Occipital lobe (tissue), 3 donors: ENCODE measurements at places on chromosomes 11 and 22. TPM values are rescaled to one million over a fixed set of nuclear protein-coding genes. Genes with fewer than 3 reads are reported as not detected.

The GNG3 gene
- total RNA-seq: 20.0 TPM

DNA sequence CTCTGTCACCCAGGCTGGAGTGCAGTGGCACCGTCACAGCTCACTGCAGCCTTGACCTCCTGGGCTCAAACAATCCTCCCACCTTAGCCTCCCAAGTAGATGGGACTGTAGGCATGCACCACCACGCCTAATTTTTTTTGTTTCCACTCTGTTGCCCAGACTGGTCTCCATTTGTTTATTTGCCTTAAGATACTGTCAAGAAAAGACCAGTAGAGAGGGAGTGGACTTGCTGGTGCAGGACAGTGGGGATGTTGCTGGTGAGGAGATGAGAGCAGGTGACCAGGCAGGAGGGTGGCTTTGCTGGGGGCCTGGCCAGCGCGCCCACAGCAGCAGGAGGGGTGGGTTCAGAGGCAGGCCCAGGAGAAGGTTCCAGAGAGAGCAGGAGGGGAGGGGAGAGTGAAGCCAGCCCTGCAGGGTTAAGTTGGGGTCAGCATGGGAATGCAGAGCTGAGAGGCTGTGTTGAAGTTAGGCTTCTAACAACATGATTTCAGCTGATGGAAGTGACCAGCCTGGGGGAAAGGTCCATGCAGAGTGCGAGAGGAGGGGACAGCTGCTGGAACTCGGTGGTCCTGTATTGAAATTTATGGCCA lies 35.8 kb downstream of the NADSYN1 start:
- no peak for DNase-seq

GRCh38 chr11:130691581-130691980 lies 224.7 kb downstream of the SNX19 start:
- no peak for DNase-seq

- DNase-seq: no peak
These were observed 4.2 kb upstream of the FXYD2 start for GRCh38 chr11:117828611-117829368.

DNA sequence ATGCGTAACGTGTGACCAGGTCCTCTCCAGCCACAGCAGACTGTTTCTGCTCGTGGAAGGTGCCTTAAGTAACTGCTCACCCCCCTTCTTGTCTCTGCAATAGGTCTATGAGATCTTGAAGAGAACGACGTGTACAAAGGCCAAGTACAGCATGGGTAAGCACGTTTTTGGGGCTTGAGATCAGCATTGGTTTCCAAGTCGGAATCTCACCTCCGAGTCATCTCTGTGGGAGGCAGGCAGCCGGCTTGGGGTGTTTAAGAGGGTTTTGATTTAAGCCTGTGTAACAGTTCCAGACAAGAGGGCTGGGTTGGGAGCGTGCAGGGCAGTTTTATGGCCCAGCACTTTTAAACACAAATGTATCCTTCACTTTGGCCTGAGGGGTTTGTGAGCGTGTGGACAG lies 30.1 kb downstream of the ANO1 start:
- DNase-seq: no peak

The MMP3 gene
- not detected for total RNA-seq

DNA sequence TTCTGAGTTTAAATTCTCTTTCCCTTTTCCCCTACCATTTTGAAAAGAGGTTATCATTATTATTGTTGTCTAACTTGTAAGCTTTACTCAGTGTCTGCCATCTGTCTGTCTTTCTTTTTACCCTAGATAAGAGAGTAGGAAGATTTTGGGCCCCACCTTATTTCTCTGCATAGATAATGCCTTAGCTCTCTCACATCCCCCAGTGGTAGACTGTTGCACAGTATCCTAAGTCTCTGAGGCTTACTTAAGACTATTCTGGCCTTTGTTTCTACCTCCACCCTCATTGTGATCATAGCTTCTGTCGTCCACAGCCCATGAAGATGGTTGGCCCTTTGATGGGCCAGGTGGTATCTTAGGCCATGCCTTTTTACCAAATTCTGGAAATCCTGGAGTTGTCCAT lies 3.6 kb upstream of the OR51L1 start:
- no peak for DNase-seq

GRCh38 chr11:61632096-61632495 lies 48.1 kb upstream of the DAGLA start:
- no peak for DNase-seq

- DNase-seq: no peak
These were observed 7.4 kb downstream of the OR10D3 start for GRCh38 chr11:124190298-124191139.

The PPME1 gene
- 41.6 TPM for total RNA-seq

The ZP1 gene
- not detected for total RNA-seq

GRCh38 chr22:27761000-27761399 lies 40.6 kb downstream of the MN1 start:
- no peak for DNase-seq

The OR52E4 gene
- not detected for total RNA-seq

GRCh38 chr11:112270551-112271180 lies 10.0 kb upstream of the PLET1 start:
- DNase-seq: no peak

The ART5 gene
- total RNA-seq: 0.62 TPM

- DNase-seq: no peak
These were observed 183.2 kb upstream of the PITPNB start for GRCh38 chr22:28102151-28102812.

DNA sequence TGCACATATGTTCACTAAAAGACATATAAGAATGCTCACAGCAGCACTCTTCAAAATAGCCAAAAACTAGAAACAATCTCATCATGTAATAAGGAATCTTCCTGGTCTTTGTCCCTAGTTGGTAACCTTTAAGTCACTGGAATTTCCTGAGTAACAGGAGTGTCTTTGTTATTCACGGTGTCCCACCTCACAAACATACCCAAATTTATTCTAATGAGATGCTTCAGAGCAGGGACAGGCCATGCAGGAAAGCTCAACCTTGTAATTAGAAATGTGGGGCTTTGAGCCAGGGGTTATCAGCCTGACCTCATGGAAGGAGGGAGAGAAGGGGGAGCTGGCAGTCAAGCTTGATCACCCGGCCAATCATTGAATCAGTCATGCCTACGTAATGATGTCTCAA lies 40.3 kb upstream of the NFRKB start:
- DNase-seq: no peak

- no peak for DNase-seq
These were observed 6.1 kb downstream of the ASCC2 start for GRCh38 chr22:29831958-29832357.

DNA sequence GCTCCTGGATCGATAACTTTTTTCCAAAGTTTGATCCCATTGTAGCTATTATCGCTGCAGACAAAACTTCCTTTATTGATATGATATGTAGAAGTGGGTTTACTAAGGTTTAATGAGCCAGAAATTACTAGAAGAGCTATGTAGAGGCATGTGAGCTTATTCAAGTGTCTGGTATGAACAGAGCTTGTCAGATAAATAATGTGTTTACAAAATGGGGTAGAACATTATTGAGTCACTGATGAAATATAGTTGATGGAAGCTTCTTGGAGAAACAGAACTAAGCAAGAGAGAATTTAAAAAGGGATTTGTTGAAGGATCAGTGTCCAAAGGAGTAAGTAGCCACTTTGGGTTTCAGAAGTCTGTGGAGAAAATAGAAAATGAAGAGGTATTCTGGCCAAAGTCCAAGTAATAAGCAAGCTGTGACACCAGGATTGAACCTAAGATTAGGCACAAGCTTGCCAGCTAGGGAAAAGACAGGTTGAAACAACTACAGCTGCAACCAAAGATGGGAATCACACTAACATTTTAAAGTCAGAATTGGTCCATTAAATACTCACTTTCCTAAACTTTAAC lies 104.3 kb downstream of the MAML2 start:
- no peak for DNase-seq

The NTM gene
- total RNA-seq: 158 TPM

GRCh38 chr11:57432149-57432561 lies 5.2 kb upstream of the SLC43A3 start:
- no peak for DNase-seq

GRCh38 chr11:134398079-134398444 lies 14.0 kb downstream of the B3GAT1 start:
- DNase-seq: peak; percentile 72

DNA sequence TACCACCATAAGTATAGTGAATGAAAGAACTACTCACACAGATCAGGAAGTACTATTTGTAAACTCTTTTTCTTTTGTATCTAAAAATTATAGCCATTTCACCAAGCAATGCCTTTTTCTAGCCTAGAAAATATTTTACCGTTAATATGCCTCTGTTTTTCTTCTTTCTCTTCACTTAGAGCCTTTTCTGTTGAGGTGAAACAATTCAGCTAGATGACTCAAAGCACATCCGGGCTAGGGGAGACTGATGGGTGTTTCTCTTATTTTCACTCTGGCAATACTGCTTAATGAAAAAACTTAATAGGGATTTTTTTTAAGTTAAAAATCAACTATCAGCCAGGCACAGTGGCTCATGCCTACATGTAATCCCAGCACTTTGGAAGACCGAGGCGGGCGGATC lies 93.3 kb downstream of the SGSM3 start:
- no peak for DNase-seq

GRCh38 chr11:3944198-3944597 lies 88.7 kb downstream of the STIM1 start:
- DNase-seq: peak; percentile 14

DNA sequence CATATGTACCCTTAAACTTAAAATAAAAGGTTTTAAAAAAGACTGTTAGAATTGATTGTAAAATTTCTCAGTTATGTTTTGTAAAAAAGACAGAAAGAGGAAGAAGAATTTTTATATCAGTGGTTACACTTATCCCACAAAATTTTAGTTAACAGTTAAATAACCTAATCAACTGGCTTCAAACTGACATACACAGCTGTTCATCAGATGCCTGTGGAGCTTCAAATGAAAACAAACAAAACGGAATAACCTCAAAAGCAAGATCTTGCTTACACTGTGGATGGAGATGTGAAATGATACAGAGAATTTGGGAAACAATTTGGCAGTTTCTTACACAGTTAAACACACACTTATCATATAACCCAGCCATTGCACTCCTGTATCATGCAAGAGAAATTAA lies 521.0 kb downstream of the ETS1 start:
- no peak for DNase-seq

DNA sequence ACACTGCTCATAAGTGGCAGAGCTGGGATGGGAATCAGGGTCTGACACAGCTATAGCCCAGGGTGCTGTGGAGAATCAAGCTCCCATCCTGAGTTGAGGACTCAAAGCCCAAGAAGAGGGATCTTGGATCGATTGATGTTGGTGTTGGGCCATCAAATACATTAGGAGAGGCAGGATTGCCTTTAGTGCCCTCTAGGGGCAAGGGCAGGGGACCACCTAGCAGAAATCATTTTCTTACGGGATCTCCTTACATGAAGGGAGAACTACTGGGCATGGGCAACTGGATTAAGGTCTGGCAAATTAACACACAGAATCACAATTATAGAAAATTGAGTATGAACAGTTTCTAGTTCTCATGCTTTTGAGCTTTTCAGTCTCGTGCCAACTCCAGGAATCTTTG lies 24.9 kb upstream of the EMSY start:
- no peak for DNase-seq

- no peak for DNase-seq
These were observed 18.4 kb upstream of the PITPNB start for GRCh38 chr22:27937453-27937852.

DNA sequence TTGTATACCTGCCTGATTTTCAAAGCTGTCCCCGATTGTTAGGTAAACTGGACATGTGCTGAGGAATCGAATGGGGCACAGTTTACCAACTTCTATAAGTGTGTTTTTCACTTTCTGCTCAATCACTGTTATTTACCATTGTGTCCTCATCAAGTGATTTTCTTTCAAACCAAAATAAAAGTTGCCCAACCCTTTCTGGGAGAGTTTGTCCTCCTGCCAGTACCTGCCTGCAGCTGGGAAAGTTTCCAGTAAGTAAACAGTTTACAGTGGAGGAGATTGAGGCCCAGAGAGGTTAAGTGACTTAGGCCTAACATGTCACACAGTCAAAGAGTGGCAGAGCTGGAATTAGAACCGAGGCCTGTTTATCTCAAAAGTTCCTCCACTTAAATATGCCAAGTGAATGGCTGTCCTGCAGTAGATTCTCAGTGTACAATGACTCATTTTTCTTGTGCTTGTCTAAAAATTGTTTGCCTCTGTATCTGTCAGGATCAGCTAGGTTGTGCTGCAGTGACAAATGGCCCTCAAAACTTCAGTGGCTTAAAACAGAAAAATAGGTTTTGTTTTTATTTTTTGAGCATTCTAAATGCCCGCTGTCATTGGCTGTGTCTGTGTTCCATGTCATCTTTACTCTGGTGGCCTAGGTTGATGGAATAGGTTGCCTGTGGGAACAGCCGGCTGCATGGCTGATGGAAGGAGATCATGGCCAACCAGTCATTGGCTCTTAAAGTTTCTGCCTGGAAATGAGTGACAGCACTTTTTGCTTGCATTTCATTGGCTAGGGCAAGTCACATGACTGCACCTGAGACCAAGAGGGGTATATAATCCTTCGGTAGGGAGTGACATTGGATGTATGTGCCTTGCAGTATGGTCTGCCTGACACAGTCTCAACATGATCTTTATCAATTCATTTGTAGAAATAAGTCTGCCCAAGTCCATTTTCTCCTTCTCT lies 61.8 kb upstream of the CRYBB3 start:
- DNase-seq: no peak

The MRGPRE gene
- not detected for total RNA-seq

GRCh38 chr11:24609192-24610119 lies 112.6 kb downstream of the LUZP2 start:
- no peak for DNase-seq

The TSPAN32 gene
- not detected for total RNA-seq

GRCh38 chr11:103808252-103808651 lies 228.2 kb upstream of the DDI1 start:
- DNase-seq: no peak

The DDTL gene
- 3.1 TPM for total RNA-seq

- DNase-seq: no peak
These were observed 19.3 kb downstream of the CACNA1I start for GRCh38 chr22:39589875-39590274.

The GLYATL1 gene
- 0.78 TPM for total RNA-seq

The RFPL3 gene
- total RNA-seq: not detected

GRCh38 chr11:131327421-131327820 lies 43.0 kb upstream of the NTM start:
- no peak for DNase-seq

GRCh38 chr22:49212002-49212401 lies 615.7 kb downstream of the BRD1 start:
- DNase-seq: no peak

DNA sequence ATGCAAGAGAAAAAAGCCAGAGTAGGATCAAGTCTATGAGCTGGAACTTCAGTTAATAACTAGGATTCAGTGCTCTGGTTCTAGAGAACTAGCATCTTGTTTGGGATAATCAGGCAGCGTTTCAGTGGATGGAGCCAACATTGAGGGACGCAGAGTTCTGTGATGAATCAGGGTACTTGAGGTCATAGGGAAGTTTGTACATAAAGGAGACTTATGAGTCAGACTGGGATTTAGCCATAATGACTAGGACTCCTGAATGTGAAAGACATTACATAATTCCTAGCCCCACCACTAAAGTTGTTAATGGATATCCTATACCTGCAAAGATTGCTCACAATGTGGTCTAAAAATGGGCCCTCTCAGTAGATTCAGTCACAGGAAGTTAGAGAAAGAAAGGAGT lies 6.8 kb downstream of the SLN start:
- DNase-seq: no peak

- no peak for DNase-seq
These were observed 29.5 kb downstream of the DIXDC1 start for GRCh38 chr11:111966678-111967077.

The PRAME gene
- total RNA-seq: not detected
